ENCODE measurements at places on chromosomes 12 and 14. TPM values are rescaled to one million over a fixed set of nuclear protein-coding genes. Genes with fewer than 3 reads are reported as not detected.

The TMEM132C gene
- not detected for total RNA-seq

The ASIC1 gene
- total RNA-seq, result 3.2 TPM

The OLR1 gene
- not detected for total RNA-seq

- peak; percentile 84 for DNase-seq
These were observed 4.7 kb upstream of the TTC7B start for GRCh38 chr14:90820958-90821357.

DNA sequence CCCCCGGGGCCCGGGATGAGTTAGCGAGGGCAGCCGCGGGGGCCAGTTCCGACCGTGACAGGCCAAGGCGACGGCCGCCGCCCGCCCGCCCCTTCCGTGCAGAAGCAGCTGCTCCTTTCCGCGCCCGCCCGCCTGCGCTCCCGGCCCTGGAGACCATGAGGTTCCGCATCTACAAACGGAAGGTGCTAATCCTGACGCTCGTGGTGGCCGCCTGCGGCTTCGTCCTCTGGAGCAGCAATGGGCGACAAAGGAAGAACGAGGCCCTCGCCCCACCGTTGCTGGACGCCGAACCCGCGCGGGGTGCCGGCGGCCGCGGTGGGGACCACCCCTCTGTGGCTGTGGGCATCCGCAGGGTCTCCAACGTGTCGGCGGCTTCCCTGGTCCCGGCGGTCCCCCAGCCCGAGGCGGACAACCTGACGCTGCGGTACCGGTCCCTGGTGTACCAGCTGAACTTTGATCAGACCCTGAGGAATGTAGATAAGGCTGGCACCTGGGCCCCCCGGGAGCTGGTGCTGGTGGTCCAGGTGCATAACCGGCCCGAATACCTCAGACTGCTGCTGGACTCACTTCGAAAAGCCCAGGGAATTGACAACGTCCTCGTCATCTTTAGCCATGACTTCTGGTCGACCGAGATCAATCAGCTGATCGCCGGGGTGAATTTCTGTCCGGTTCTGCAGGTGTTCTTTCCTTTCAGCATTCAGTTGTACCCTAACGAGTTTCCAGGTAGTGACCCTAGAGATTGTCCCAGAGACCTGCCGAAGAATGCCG lies 699 bp downstream of the MGAT2 start:
- DNase-seq, result peak; percentile 69

DNA sequence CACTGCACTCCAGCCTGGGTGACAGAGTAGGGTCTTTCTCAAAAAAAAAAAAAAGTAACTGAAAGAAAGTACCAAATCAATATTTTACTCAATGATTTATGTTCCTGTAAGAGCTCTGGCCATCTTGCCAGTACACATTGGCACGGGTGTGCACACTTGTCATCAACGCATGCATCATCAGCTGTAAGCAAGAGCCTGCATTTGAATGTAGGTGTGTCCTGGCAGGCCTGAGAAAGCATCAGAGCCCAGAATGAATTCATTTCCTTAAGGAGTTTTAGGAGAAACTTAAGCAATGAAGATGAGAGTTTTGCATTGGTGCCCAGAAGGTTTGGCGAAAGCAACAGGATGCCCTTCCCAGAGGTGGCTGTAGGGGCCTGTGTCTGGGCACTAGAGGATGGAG lies 88.5 kb upstream of the FZD10 start:
- DNase-seq, result no peak

DNA sequence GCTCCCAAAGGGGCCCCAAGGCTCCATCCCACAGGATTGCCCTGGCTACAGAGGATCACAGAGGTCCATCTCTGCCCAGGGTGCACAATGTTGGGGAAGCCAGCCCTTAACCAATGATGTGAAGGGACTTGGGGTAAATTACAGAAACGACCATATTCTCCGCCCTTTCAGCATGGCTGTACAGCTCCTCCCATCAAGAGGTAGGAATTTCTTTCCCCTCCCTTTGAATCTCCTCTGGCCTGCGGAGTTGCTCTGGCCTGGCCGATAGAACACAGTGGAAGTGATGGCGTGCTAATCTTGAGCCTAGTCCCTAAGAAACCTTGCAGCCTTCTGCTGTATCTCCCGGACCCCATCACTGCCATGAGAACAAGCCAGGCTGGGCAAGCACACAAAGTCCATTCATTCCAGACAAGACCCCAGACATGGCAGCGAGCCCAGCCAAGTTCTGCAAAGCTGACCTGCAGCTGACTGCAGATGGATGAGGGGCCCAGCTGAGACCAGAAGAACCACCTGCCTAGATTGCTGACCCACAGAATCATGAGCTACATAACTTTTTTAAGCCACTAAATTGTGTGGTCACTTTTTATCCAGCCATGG lies 6.9 kb upstream of the IFI27 start:
- no peak for DNase-seq

Data from activated naive CD4-positive, alpha-beta T cell treated with anti-CD3 and anti-CD28 coated beads for 36 hours (primary cell).